ENCODE measurements at places on chromosomes 1 and 21.

- DNase-seq: no peak
These were observed 7.0 kb downstream of the AKT3 start for GRCh38 chr1:243842978-243843511.

DNA sequence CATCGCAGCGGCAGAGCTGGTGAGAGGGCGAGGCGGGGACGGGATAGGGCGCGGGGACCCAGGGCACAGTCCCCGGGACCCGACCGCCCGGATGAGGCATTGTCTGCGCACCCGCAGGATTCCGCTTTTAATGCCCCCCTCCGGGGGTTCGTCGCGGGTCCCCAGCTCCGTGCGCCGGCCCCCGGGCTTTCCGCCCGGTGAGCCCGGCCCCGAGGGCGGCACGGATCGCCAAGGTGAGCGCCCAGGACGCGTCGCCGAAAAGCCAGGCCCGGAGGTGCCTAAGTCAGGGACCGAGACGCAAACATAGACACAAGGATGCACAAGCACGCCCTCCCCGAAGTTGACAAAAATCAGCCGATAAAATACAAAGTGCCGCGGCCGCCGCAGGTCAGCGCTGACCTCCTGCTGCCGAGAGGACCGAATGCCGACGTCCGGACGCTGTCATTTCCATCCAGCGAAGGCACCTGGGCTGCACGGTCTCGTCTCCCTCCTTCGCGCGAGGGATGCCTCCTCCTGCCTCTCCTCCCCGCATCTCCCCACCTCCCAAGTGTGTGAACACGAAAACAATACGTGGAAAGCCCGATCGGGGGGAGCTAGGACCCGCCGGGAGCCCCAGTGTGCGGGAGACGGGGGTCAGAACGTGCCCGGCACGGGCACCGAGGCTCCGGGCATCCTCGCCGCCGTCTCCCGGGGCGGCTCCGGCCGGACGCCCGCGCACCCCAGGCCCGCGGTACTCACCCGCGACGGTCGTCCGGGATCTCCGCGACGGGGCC, 101.1 kb upstream of the SOD1 start:
- DNase-seq: peak; percentile 5

DNA sequence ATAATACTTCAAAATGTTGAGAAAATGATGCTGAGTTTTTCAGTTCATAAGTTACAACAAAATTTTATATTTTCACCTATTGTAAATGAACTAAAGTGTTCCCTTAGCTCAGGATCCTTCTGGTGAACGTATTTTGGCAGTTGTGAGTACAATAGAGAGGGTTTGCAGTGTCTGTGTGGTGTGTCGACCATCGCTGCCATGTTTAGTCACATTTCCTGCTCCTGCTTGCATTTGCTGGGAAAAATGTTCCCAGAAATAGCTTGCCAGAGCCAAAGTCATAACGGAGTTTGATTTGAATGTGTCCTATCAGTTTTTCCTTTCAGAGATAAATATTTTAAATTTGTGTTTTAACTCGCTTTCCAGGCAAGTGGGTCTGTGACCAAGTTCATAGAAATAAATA, 117.1 kb upstream of the COL6A1 start:
- DNase-seq: no peak

GRCh38 chr1:202770135-202770534, 38.1 kb downstream of the KDM5B start:
- DNase-seq: no peak

DNA sequence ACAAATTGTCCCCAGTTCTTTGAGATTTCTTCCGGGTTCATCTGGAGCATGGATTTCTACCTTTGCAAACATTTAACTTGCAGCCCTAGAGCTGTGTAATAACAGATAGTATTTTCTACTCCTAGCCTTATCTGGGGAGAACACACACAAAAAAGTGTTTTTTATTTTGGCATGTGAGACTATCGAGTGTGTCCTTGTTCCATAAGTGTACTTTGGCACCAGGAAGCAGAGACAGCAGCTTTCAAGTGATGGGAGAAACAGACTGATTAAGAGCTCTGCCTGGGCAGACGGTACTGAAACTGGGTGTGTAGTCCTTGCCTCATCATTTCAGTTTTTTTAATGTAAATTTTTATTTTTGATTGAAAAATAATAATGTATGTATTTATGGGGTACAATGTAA, 297.4 kb downstream of the ST6GALNAC3 start:
- DNase-seq: no peak

GRCh38 chr1:73604739-73605138, 593.2 kb downstream of the LRRIQ3 start:
- no peak for DNase-seq
